ENCODE measurements at places on chromosomes 12 and 14. TPM values are rescaled to one million over a fixed set of nuclear protein-coding genes. Genes with fewer than 3 reads are reported as not detected.

RNU7-1 gene
- total RNA-seq, result not detected

DIO2 gene
- 27.0 TPM for total RNA-seq

TIGAR gene
- 2.5 TPM for total RNA-seq

HCAR1 gene
- total RNA-seq, result 0.49 TPM

EXD2 gene
- 42.5 TPM for total RNA-seq

TOMM20L gene
- total RNA-seq, result not detected

MNAT1 gene
- total RNA-seq, result 57.0 TPM

PPP1R1A gene
- 7.9 TPM for total RNA-seq

Measured in temporal lobe (tissue), 4 donors.